ENCODE measurements at places on chromosomes 3 and 15.
A peak's percentile ranks its signal among the peaks of the same experiment; 100 is the strongest.

DNA sequence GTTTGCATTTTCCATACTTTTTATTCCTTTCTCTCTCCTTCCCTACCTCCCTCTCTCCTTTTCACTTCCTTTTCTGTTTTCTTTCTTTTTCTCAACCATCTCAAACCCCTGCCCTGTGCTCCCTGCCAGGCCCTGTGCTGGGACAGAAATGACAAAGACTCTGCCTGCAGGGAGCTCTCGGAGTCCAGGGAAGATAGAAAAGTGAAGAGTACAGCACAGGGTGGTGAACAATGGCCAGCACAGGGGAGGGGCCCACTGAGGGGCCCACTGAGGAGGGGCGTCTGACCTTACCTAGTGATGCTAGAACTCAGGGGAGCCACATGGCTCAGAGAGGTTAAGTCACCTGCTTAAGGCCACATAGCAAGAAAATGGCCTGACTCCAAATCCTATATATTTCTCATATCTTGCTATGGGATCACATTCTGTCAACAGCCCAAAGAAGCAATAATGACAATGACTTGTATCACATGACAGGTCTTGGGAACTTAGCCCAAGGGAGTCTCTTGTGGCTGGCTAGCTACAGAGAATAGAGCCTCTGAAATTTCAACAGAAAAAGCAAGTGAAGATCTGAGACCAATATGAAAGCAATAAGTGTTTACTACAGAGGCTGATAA lies 44.3 kb upstream of the ATP2B2 start:
- H3K27ac ChIP-seq, result no peak overlapping the region
- no peak for DNase-seq
- H3K4me1 ChIP-seq, result no peaks in the 10 kb centered on the region
- no peaks in the 10 kb centered on the region for H3K36me3 ChIP-seq
- no peaks in the 10 kb centered on the region for H3K27me3 ChIP-seq
- no peak overlapping the region for H3K4me3 ChIP-seq

DNA sequence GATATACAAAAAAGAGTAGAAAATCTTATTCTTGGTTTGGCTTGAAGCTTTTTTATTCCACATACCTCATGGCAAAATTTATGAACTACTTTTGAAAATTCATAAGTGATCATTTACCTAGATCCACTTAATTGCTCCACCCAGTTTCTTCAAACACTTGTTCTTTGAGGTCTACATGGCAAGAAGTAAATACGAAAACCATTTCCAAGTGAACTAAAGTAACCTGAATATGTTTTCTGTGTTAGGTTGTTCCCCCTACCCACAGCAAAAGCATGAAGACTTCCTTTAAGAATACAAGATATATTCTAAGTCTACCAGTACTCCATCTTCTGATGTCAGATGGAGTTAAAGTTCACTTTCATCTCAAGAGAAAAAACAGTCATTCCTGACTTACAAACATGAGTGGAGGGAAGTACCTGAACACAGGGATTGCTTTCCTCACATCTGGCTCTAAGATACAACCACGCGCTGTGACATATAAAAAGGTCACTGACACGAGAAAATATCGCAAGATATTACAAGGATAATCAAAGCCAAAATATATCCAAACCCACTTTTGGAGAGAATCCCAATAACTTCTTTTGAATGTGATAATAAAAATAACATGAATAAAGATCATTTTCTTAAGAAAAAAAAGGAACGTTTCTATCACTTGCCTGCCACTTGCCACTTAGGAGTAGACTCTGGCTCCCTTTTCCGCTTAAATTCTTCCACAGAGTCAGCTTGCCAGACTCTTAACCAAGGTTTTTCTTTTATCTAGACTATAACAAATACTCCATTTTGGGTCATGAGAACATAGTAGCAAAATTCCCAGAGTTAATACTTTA lies 424.5 kb downstream of the TIGIT start:
- no peaks in the 10 kb centered on the region for H3K4me1 ChIP-seq
- H3K36me3 ChIP-seq, result no peaks in the 10 kb centered on the region
- no peak for DNase-seq
- H3K4me3 ChIP-seq, result no peak overlapping the region

- no peaks in the 10 kb centered on the region for H3K27me3 ChIP-seq
- no peak overlapping the region for H3K4me3 ChIP-seq
- peak overlapping the region; percentile 55 for H3K27ac ChIP-seq
- no peaks in the 10 kb centered on the region for H3K4me1 ChIP-seq
- peak; percentile 96 for DNase-seq
- H3K36me3 ChIP-seq, result no peaks in the 10 kb centered on the region
These were observed 1444.5 kb upstream of the CADM2 start for GRCh38 chr3:83514130-83514914.

- H3K4me3 ChIP-seq, result no peak overlapping the region
- DNase-seq, result no peak
- H3K4me1 ChIP-seq, result no peaks in the 10 kb centered on the region
- no peaks in the 10 kb centered on the region for H3K36me3 ChIP-seq
These were observed 48.8 kb downstream of the BLM start for GRCh38 chr15:90765966-90766365.

GRCh38 chr15:66720206-66721010 lies 18.4 kb downstream of the SMAD6 start:
- peaks cover 3% of the 10 kb centered on the region for H3K4me1 ChIP-seq
- no peak for DNase-seq
- peaks cover 49% of the 10 kb centered on the region for H3K36me3 ChIP-seq
- no peak overlapping the region for H3K27ac ChIP-seq
- no peak overlapping the region for H3K4me3 ChIP-seq

DNA sequence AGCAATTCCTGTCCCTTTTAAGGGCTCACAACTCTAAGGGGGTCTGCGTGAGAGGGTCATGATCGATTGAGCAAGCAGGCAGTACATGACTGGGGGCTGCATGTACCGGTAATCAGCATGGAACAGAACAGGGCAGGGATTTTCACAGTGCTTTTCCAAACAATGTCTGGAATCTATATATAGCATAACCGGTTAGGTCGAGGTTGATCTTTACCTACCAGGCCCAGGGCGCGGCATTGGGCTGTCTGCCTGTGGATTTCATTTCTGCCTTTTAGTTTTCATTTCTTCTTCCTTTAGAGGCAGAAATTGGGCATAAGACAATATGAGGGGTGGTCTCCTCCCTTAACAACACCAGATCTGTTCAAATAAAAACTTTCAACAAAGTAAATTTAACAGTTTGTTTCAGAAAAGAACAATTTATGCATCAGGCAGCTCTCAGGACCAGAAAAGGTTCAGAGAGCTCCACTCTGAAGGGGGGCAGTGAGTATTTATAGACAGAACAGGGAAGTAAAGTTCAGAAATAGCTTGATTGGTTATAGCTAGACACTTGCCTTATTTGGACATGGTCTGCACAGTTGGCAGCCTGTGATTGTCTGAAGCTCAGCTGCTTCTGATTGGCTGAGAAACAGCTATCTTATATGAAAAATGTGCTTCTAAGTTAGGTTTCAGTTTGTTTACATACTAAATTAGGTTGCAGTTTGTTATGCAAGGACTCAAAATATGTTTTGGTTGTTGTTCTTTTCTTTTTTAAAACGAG lies 17.2 kb upstream of the B4GALT4 start:
- H3K27ac ChIP-seq, result no peak overlapping the region
- no peaks in the 10 kb centered on the region for H3K36me3 ChIP-seq
- no peak overlapping the region for H3K4me3 ChIP-seq
- H3K4me1 ChIP-seq, result no peaks in the 10 kb centered on the region

GRCh38 chr3:111851511-111851954 lies 7.5 kb upstream of the PHLDB2 start:
- H3K36me3 ChIP-seq, result no peaks in the 10 kb centered on the region
- H3K27me3 ChIP-seq, result no peaks in the 10 kb centered on the region
- H3K4me3 ChIP-seq, result no peak overlapping the region
- peaks cover 15% of the 10 kb centered on the region for H3K4me1 ChIP-seq
- H3K27ac ChIP-seq, result peak overlapping the region; percentile 80

GRCh38 chr3:159923956-159924355 lies 64.7 kb upstream of the IL12A start:
- H3K27ac ChIP-seq, result no peak overlapping the region
- H3K36me3 ChIP-seq, result no peaks in the 10 kb centered on the region
- H3K27me3 ChIP-seq, result no peaks in the 10 kb centered on the region

DNA sequence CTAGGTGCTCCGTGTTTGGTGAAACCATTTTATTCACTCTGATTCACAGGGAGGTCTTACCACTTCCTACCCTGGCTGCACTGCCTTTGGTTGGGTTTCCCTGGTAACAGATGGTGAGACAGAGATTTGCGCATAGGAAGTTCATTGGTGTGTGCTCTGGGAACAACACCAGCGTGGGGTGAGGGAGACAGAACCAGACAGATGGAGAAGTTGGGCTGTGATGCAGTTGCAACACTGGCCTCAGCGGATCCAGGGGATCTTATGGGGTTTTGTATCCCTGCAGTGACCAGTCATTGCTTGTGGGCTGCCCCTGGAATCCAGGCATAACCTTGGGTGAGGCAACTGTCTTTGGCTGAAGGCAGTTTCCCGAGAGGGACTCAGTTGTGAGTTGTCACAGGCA lies 12.5 kb upstream of the IL16 start:
- H3K27me3 ChIP-seq, result no peaks in the 10 kb centered on the region
- H3K4me3 ChIP-seq, result no peak overlapping the region
- no peaks in the 10 kb centered on the region for H3K4me1 ChIP-seq
- no peak for DNase-seq
- no peaks in the 10 kb centered on the region for H3K36me3 ChIP-seq

DNA sequence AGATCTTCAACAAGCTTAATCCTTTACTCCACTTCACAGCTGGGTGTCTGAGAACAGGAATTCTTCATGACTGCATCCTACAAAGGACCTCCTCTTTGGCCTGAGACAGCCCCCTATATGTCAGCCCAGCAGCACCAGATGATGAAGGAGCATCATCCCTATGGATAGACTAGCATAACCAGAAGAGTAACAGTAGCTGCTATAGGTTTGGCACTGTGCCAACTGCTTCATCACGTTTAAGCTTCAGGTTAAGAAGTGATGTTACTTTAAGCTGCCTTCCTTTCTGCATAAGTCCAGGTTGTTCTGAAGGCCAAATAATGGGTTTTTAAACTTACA lies 50.6 kb downstream of the CMSS1 start:
- H3K36me3 ChIP-seq, result no peaks in the 10 kb centered on the region
- H3K4me3 ChIP-seq, result no peak overlapping the region
- no peaks in the 10 kb centered on the region for H3K27me3 ChIP-seq
- H3K27ac ChIP-seq, result no peak overlapping the region

DNA sequence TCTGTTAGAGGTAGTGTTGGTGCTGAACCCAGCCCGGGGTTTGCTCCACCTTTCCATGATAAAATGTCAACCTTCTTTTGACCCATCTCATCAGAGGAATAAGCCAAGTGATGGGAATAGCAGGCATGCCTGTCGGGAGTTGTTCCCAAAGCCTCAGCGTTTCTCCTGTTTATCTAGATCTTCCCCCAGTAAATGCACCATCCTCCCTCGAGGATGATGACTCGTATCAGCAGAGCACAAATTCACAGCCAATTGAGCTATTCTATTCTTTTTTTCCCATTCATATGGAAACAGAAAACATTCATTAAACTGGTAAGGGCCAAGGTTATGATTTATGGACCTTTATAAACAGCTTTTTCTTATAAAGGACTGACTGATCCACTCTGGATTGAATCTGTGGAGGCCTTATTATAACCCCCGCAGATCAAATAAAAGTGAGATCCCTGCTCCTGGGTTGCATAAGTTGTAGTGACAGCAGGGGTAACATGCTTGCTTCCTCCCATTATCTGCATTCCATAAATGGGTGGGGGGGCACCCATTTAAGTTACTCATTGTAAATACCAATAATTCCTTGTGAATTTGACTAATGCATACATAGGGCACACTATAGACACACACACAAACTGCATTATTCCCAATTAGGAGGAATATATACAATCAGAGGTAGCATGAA lies 207.3 kb downstream of the PLCL2 start:
- peaks cover 1% of the 10 kb centered on the region for H3K4me1 ChIP-seq
- H3K36me3 ChIP-seq, result no peaks in the 10 kb centered on the region
- no peak overlapping the region for H3K27ac ChIP-seq
- H3K27me3 ChIP-seq, result no peaks in the 10 kb centered on the region

DNA sequence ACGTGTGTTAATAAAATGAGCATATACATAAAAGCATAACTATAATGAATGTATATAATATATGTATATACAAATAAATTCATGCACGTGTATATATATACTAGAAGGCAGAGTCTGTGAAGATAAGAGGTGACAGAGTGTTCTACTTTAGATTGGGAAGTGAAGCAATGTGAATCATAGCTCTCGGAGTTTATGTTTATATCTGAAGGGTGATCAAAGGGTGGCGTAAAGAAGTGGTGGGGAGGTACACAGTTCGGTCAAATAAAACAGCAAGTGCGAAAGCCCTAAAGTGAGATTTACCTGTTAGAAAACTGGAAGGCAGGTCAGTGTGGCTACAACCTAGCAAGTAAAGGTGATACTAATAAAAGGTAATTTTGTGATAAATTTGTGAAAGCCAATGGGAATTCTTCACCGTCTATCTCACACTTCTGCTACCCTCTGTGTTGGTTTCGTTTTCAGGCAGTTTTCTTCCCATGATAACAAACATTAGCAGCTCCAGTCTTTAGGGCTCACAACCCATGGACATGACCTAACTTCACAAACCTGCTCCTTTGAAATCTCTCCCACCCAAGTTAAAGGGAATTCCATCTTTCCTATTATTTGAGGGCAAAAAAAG lies 46.7 kb upstream of the BCHE start:
- no peak for DNase-seq
- H3K27me3 ChIP-seq, result no peaks in the 10 kb centered on the region
- no peak overlapping the region for H3K27ac ChIP-seq

- no peaks in the 10 kb centered on the region for H3K4me1 ChIP-seq
- peak overlapping the region; percentile 86 for H3K4me3 ChIP-seq
- H3K27ac ChIP-seq, result no peak overlapping the region
- H3K27me3 ChIP-seq, result no peaks in the 10 kb centered on the region
- H3K36me3 ChIP-seq, result no peaks in the 10 kb centered on the region
These were observed 662 bp downstream of the TMEM108 start for GRCh38 chr3:133038731-133039375.

DNA sequence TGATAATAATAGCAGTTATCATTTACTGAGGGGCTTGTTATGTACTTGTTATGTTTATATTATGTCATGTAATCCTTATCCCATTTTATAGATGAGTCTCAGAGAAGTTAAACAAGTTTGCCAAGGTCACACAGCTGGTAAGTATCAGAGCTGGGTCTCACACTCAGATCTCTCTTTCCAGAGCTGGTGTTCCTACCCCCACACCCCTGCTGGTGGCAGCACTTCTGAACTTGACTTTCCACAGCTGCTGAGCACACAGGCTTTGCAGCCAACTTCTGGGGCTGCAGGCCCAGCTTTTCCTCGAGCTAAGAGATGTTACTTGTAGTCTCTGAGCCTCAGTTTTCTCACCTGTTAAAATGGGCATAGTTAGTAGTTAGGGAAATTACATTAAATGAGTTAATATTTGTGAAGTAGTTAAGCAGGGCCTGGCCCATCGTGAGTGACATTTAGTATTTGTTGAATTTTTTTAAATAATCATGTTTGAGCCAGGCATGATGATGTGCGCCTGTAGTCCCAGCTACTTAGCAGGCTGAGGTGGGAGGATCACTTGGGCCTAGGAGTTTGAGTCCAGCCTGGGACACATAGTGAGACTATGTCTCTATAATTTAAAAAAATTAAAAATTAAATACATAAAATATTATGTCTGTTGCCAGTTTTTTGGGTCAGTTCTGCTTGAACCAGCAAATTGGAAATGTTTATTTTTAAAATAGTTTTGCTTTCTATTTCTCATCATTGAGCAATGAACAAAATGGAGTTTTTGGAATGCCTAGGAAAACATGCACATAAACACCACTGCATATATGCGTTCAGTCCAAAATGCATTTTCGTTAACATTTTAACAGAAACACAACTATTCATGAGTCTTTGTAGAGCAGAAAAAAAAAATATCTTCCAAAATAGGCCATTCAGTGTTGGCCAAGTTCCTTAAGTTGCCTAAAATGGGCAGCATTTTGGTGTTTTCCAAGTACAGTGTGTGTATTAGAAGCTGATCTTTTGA lies 87.3 kb downstream of the SMAD6 start:
- no peak overlapping the region for H3K27ac ChIP-seq
- no peaks in the 10 kb centered on the region for H3K36me3 ChIP-seq
- no peak overlapping the region for H3K4me3 ChIP-seq
- peak; percentile 83 for DNase-seq
- no peaks in the 10 kb centered on the region for H3K27me3 ChIP-seq

Measured in mesendoderm (in vitro differentiated cells).